OCI-M1 (cell line): ENCODE measurements at places on chromosomes 11 and 22.

- no peak for DNase-seq
Measured at GRCh38 chr11:71988050-71988449, 10.7 kb upstream of the IL18BP start.

DNA sequence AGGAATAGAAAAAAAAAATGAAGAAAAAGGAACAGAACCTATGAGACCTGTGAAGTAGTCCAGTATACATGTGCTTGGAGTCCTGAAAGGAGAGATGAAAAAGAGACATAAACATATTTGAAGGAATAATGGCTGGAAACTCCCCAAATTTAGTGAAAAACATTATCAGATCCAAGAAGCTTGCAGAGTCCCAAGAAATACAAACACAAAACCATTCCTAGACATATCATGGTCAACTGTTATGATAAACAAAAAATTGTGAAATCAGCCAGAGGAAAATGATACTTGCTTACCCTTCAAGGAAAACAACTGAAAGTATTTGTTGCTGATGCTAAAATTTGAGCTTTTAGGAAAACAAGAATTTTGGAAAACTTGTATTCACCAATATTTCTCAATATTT lies 250.1 kb downstream of the DDX10 start:
- DNase-seq = peak; percentile 26

GRCh38 chr22:32354360-32355351 lies 3.0 kb upstream of the RFPL3 start:
- no peak for DNase-seq

- DNase-seq = no peak
Measured at GRCh38 chr11:122094836-122095235, 21.2 kb downstream of the BLID start.

DNA sequence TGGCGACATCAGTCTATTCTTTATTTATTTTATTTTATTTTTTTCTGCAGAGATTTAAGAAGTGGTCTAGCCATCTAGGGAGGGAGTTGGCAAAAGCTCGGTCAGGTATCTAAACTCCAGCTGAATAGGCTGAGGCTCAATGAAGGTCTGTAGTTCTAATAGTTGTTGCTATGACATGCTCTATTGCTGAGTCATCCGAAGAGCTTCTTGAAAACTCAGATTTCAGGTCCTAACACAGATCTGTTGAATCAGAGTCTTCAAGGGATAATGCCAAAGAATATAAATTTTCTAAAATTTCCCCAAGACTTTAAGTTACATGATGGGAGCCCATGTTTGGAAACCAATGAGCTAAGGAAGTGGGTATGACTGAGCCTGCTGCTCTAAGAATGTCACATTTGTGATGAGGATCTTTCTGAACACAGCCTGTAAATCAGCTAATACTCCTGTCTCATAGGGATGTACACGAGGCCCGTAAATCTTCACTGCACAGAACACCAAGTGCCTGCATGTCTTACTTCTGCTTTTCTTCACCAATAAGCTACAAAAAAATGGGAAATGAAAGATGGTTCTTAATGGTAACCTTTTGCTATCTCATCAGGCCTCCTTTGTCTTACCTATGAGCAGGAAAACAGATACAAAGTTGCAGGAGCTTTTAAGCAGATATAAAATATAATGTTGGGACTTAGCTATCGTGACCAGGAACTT lies 901.4 kb upstream of the API5 start:
- DNase-seq = peak; percentile 40

GRCh38 chr11:120141768-120142423 lies 4.0 kb upstream of the TRIM29 start:
- DNase-seq = no peak

- no peak for DNase-seq
Measured at GRCh38 chr11:68214173-68215086, 1.3 kb upstream of the KMT5B start.

- peak; percentile 96 for DNase-seq
Measured at GRCh38 chr11:64885367-64886286, 7.2 kb upstream of the EHD1 start.

DNA sequence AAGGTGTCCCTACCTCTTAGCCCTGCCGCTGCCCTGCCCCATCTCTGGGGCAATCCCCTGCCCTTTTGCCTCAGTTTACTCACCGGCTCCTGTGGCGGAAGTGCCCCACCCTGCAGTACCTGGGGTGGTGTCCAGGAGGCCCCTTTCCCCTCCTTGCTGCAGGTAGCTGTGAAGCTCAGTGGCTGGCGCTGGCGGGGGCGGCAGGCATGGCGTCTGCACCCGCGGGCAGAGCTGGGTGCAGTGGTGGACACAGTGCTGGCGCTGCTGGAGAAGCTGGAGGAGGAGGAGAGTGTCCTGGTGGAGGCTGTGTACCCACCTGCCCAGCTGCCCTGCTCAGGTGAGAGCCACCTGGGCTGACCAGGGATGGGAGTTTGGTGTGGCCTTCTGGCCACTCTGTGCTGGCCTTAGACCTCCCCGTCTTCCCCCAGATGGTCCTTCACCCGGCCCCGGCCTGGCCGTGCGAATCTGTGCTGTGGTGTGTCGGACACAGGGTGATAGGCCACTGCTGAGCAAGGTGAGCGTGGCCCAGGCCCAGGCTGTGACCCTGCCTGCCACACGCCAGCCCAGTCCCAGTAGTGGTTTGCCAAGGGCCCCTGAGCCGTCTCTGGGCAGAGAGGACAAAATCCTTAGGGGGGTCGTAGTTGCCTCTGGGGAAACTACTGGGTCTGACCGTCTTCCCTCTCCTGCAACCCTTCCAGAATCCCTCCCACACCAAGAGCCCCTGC lies 4.0 kb downstream of the CARNS1 start:
- DNase-seq = no peak

- peak; percentile 68 for DNase-seq
Measured at GRCh38 chr11:43574949-43575912, 105.3 kb upstream of the HSD17B12 start.

GRCh38 chr11:12224537-12224893 lies 114.1 kb downstream of the MICAL2 start:
- DNase-seq = no peak

GRCh38 chr11:122197066-122197987 lies 81.3 kb upstream of the BLID start:
- DNase-seq = no peak

- DNase-seq = peak; percentile 97
Measured at GRCh38 chr11:57432714-57433163, 5.8 kb upstream of the SLC43A3 start.

DNA sequence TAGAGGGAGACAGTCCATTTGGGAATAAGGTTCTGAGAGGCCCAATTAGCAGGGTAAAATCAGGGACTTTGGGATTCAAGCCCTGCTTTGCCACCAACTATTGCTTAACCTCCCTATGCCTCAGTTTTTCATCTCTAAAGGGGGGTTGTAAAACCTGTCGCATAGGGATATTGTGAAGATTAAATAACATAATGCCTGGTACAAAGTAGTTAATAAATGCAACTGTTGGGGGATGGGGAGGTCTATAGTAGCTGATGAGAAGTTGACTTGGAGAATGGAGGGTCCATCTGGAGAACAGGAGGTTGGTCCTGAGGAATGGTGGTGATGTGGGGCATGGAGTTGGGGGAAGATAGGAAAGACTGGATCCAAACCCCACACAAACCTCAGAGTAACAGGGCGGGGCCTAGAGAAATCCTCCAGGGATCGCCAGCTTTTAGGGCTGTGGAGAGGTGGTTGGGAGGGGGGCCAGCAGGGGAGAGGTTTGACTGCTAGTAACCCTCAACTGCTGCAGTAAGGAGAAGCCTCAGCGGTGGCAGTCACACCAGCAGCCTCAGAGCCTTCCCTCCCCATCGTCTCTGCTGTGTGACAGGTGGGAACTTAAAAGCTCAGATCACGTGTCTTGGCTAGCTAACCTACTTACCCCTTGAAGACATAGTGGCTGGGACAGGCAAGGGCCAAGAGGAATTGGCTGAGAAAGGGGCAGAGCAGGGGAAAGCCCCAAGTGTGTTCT lies 1.1 kb upstream of the ABCG4 start:
- DNase-seq = no peak

DNA sequence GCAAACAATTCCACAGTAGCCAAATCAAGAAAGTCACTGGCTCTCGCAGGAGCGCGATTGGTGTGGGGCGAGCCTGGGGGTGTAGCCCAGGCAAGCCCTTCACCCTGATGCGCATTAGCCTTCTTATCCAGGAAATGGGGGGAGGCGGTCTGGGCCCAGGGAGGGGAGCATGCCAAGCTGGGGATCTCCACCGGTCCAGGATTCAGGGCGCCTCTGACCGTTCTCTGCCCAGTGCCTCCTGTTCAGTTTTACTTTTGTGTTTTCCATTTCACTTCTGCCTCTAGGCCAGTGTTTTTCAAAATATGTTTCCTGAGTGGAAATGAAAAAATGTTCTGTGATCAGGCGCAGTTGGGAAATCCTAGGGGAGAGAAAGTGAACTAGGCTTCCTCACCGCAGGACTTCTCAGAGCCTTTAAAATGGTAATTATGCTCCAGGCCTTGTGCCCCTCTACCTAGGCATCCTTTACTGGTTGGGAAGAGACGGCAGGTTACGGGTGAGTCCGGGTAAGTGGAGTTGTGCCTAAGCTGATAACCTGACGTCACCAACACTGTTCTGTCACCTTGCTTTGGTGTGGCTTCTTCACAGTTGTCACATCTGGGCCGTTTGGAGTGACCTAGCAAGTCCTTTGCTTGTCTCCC lies 18.4 kb downstream of the LRP5 start:
- DNase-seq = no peak

DNA sequence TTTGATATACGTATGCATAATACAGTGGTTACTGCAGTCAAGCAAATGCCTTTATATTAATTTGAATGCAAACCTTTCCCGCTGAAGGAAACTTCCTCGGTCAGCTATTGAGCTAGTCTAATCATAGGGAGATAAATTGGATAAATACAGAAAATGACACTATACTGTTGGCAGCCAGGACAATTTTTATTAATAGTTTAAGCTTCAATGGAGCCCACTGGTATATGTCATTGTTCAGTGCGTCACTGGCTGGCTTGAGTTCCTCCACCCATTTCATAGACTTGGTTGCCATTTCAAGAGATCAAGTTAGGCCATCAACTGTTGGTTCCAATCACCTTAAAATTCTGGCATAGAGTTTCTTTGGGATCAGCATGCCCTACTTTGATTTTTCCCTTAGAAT lies 32.5 kb upstream of the DNAJB7 start:
- DNase-seq = no peak

DNA sequence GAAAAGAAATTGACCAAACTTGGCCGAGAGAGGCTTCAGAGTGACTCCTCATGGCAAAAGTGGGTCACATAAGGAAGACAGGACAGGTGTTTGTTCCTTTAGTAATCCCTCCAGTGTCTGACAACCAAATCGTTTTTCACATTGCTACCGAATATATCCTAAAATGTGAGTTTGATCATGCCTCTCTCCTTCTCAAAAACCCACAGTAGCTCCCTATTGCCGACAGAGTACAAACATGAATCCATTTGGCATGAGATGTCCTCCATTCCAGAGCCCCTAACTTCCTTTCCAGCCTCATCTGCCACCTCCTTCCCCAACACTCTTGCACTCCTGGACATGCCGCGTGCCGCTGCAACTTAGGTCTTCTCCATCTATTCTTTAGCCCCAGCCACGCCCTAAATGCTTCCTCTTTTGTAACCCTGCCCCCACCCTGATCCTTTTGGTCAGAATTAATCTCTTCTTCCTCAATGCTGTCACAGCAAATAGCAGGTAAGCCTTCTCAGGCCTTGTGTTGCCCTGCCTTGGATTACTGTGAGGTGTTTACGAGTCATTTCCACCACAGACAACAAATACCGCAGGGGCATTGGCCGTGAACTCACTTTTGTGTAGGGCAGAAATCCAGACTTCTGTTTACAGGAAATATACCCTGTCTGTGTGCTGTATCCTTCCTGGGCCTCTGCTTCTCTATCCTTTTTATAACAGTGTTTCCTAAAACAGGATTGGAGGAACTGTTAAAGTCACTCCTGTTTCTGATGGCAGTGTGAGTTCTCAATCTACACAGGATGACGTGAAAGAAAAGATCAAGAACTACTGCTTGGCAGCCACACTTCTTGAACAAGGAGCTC lies 66.0 kb upstream of the FTH1 start:
- peak; percentile 62 for DNase-seq

GRCh38 chr11:72037554-72038311 lies 39.0 kb downstream of the IL18BP start:
- DNase-seq = no peak

DNA sequence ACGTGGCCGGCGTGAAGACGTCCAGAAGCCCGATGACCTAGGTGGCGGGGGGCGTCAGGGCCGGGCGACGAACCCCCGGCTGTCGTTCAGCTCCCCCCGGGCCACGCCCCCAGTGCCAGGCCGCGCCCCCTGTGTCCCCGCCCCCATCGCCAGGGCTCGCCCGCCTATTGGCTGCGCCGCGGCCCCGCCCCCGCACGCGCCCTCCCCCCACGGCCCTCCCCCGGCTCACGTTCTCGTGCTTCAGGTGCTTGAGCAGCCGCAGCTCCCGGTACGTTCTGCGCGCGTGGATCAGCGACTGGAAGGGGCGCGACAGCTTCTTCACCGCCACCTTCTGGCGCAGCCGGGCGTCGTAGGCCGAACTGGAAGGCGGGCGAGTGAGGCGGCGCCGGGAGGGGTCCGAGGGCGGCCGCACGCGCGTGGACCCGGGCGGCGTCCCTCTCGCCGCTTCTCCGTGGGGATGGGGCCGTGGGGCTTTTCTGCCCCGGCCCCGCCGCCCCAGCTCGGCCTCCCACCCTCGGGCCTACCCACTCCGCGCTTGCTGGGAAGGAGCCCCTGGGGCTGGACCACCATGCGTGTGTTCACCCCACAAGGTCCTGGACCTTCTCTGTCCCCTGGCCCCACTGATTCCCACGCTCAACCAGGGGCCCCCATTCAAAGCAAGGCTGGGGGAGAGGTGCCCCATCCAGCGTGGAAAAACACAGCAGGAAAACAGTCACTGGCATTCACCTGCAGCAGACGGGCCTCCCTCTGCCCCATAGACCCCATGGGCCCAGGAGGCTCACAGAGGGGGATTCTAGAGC lies 2.4 kb downstream of the MAPK11 start:
- no peak for DNase-seq

DNA sequence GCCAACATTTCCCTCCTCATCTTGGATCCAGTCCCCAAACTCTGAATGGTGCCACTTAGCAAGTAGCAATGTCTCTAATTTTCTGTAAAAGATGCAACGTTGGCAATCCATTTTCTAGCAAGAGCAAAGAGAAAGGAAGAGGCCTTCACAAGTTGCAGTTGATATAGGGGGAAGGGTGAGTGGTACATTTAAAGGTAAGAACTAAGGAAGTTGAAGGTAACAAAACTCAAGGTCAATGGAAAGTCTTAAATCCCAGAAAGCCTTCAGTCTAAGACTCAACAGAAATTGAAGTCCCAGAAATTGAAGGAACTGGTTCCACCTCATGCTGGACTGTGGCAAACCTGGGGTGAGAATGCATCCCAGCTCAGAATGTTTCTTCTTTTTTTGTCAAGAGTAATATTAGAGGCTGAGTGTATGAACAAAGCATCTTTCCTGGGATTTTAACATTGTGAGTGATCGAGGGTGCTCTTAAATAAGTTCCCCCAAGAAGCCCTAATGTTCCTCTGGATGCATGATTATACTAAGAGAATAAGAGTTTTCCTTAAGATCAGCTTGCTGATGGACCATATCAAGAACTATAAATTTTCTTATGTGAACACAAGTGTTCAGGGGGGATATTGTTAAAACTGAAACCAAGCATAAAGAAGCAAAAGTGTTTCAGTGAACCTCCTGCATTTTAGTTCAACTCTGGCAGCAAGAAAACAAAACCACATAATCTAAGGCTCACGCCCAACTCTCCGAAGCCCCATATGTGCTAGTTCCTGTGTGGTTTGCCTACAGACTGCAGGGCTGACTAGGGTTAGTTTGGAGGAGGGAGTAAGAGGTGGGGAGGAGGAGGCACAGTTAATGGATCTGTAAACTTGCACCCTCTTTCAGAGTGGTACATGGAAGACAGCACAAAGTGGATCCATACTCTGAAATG lies at the start of gene GRAP2:
GRAP2 (plus strand) TSS at position 779 of the 922 bp plus-strand sequence. CDS start 46,023 bp downstream, outside the sequence.
- DNase-seq = peak; percentile 79
